ENCODE measurements at places on chromosomes 7 and 10.
A peak's percentile ranks its signal among the peaks of the same experiment; 100 is the strongest.

DNA sequence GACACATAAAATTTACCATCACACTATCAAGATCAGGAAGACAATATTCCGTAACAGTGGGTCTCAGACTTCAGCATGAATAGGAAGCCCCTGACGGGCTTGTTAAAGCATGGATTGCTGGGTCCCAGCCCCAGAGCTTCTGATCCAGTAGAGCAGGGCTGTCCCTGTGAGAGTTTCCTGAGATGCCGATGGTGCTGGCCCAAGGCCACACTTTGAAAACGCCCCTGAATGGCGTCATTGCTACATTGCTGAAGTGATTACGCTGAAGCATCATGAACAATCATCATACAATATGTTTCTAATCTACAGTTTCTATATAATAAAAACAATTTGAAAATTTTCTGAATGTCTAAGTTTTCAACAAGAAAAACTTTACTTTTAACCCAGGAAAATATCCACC lies 38.0 kb upstream of the TMEM72 start:
- DNase-seq, result no peak

DNA sequence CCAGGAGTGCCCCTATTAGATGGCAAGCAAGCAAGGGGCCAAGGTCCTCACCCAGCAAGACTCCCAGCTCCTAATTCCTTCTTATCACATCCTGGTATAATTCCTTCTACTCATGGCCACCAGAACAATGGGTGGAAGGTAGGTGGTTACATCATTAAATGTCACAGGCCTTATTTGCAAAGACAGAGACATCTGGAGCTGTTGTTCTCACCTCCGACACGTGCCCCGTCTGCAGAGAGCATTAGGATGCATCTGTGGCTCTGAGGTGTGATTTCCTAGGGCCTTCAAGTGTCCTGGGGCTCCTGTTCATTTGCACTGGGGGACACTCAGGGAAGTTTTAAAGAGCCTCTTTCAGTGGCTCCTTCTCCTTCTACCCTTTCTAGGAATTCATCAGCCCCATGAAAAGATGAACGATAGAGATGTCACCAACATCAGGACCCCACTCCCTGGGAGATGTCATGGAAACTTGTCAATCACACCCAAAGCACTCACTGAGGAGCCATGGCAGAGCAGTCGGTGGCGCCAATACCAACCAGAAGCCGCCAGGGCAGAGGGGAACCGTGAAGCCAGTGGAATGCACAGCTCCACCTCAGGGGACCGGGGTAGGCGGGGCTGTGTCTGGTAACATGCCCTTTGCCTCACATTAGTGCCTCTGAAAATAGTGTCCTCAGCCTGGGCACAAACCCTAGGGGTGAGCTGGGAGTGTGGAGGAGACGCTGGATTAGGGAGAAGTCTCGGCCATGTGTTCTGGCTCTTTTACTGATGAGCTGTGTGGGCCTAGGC lies 2.9 kb upstream of the ATP6V0E2 start:
- no peak for DNase-seq

DNA sequence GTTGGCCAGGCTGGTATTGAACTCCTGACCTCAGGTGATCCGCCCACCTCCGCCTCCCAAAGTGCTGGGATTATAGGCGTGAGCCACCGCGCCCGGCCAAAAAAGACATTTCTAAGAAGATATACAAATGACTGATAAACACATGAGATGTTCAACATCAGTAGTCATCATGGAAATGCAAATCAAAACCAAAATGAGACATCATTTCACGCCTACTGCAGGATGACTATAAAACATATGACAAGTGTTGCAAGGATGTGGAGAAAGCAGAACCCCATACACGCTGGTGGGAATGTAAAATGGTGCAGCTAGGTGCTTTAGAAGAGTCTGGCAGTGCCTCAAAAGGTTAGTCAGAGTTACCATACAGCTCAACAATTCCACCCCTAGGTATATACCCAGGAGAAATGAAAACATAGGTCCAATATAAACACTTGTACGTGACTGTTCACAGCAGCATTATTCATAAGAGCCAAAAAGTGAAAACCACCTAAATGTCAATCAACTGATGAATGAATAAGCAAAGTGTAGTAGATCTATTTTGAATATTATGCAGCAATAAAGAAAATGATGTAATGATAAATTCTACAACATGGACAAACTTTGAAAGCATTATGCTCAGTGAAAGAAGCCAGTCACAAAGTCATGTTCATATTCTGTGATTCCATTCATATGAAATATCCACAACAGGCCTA lies 24.5 kb downstream of the TMEM209 start:
- peak; percentile 27 for DNase-seq

DNA sequence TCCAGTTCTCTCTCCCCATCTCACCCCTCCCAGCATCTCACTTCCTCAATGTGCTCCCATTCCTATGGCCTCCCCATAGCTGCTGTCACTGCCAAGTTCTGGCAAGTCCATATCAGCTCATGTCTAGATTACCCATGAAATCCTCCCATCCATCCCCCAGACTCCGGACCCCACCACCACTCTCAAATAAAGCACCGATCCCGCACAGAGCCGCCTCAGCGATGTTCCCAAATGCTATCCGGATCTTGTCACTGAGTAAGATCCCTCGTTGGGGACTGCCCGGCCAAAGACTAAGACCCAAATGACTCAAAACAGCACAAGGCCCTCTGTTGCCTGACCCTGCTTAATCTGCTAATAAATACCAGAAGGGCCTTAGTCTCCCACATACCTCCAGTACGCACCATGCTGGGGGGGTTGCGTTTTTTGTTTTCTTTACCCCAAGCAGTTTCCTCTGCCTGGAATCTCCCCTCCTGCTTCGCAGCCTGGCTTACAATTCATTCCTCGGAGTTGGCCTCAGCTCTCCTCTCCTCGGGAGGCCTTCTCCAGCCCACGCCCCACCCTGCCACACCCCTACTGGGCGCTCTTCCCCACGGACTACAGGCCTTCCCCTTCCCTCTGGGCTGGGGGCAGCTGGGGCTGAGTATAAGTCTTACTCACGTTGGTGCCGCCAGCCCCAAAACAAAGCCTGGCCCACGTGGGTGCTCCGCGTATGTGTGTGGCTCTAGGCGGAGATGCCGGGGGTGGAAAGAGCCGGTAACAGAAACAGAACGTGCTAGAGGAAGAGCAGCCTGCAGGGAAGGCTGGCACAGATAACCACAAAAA lies 1.8 kb upstream of the DUSP5 start:
- DNase-seq, result no peak

DNA sequence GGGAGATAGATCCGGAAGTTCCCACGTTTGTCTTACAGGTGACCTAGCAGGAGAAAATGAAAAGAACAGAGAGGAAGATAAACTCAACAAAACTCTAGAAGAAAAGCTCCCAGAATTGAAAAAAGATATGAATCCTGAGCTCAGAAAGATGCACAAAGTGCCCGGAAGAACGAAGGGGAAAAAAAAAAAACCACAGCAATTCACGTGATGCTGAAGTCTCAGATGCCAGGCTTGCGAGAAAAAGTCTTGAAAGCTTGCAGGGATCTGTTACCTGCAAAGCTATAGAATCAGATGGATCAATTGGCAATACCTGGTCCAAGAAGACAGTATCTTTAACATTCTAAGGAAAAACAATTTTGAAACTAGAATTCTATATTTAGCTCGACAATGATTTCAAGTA lies 33.5 kb downstream of the CARD11 start:
- no peak for DNase-seq

- no peak for DNase-seq
Observed at GRCh38 chr7:55120074-55120473, 101.3 kb downstream of the EGFR start.

- DNase-seq, result no peak
Observed at GRCh38 chr7:1340461-1341360, 108.0 kb downstream of the UNCX start.

DNA sequence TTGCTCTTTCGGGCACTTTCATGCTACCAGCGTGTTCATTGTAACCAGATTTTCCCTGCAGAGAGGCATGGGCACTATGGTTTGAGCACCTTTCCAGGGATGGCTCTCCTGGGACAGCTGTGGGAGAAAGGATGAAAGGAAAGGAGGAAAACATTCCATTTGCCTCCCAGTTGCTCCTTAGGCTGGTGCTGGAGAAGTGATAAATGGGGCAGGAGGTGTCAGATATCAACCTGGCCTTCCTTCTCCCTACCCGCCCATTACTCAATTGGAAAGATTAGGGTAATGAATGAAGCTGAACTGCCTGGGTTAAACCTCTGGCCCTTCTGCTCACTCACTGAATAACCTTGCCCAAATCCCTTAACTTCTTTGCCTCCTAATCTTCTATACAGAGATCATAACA lies 228.4 kb downstream of the PLXNA4 start:
- DNase-seq, result no peak

GRCh38 chr10:6052247-6053221 lies 9.6 kb downstream of the IL2RA start:
- DNase-seq, result peak; percentile 69

GRCh38 chr10:104582602-104582951 lies 58.5 kb upstream of the SORCS3 start:
- no peak for DNase-seq

- DNase-seq, result no peak
Observed at GRCh38 chr7:69399401-69399800, 198.9 kb upstream of the AUTS2 start.

DNA sequence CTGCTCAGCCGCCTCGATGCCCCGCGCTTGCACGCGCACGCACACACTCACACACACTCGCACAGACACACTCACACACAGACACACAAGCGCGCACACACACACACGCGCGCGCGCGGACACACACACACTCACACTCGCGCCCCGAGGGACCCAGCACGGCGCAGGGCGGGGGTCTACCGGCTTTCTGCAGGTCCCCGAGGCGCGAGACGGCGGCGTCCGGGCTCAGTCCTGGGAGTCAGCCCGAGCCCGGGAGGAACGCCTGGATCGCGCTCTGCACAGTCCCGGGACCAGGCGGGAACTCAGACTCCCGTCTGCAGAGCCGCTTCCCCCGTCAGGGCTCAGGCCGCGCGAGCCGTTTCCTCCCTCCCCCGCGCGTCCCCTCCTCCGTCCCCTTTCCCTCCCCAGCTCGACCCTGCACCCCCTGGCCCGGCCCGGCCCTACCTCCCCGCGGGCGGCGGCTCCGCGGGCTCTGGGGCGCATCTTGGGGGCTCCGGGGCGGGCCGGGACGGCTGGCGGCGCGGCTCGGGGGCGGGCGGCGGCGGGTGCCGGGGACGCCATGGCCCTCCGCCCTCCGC lies 464 bp downstream of the DENND2A start:
- DNase-seq, result no peak

DNA sequence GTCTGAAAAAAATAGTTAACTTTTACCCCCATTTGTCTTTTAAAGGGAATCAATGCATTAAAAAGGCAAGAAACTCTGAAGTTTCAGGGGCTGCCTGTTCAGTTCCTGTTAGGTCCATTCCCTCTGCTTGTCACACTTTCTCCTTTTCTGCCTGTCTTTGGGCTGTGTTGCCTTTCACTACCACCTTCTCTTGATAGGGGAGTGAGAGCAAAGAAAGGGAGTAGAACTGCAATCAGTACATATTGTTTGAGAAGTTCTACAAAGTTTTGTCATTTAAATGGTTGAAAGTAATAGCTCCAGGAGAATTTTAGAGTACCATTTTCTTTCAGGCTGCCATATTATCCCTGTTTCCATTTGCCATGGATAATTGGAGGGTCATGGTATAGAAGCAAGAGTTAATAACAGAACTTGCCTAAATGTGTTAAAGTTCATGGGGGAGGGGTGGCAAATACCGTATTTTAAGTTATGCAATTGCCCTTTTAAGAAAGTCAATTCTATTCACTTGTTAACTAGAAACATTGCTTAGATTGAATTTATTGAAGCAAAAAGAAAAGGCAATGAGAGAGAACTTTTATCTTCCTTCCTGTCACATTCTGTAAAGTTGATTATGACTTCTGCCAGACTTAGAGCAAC lies 38.6 kb downstream of the MPLKIP start:
- DNase-seq, result no peak

GRCh38 chr10:93199191-93199751 lies 125.6 kb downstream of the CYP26A1 start:
- no peak for DNase-seq

DNA sequence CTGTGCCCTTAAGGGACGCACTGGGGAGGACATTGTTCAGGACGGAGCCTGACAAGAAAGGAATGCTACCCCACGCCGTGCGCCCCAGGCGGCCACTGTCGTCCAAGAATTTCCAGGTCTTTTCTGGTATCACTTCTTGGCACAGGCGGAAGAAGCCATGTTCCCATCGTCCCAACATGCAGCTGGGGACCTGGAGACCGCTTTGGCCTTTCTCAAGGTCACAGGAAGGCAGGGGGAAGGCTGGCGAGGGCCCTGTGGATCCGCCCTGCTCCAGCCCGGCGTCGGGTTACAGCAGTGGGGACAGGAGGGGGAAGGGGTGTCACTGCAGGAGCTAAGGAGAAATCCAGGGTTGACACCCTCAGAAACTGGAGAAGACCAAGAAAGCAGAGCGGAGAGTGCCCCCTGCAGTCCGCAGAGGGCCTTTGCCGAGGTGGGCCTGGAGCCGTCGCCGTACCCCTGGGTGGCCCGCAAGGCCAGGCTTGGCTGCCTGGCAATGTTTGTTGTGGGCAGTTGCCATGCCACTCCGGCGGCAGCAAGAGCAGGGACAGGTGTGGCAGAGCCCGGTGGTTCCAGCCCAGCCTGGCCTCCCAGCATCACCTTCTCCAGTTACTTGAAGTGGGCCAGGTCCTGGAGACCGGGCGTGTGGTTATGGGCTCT lies 104.1 kb downstream of the LHPP start:
- DNase-seq, result no peak

DNA sequence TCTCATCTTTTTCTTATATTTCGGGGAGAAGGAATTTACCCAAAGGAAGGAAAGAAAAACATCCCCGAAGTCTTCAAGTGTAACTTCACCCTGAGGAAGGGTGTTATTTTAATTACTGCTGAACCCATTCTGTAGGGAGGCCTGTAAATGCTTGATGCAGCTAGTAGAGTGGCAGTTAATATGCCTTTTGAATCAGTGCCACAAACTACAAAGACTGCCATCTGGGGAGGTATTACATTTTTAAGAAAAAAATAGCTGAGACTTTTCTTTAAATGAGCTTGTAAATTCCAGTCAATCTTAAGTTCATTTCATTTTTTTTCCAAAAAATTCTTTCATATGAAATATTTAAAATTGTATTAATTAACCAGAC lies 233.1 kb upstream of the FERD3L start:
- no peak for DNase-seq

DNA sequence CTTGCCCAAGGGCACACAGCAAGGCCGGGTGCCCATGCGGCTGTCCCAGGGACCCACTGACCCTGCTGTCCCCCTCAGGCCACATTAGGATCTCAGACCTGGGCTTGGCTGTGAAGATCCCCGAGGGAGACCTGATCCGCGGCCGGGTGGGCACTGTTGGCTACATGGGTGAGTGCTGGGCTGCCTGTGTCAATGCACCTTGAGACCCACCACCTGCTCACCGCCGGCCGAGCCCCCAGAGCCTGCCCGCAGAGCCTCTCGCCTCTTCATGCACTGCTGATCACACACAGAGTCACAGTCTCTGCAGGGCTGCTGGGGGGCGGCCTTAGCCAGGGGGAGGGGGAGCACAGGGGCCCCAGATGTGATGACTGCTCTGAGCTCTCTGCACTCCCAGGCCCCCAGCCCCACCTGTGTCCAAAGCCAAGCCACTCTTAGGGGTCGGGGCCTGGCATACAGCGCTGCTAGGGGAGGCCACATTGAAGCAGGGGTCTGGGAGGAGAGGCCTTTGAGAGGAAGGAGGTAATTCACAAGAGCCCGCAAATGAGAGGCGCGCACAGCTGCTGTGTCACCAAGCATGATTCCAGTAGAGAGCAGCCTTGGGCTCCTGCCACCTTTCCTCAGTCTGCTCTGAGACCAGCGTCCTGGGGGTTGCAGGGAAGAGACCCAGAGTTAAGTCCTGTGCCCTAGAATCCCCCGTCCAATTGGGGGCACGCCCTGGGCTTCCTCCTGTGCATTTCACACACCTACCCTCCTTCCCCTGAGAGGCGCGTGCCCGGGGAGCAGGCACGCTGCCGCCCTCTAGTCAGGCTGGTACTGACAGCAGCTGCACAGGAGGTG lies 100.4 kb downstream of the RGS10 start:
- DNase-seq, result no peak

All from stimulated activated CD8-positive, alpha-beta memory T cell treated with anti-CD3 and anti-CD28 coated beads, Interleukin-7, amount 100 ng/mL, for 48 hours (primary cell).